Right forelimb (tissue), 1 donor: ENCODE measurements at places on chromosomes 3 and 15.

GRCh38 chr3:151483961-151484520, 23.2 kb upstream of the IGSF10 start:
- no peak for DNase-seq

GRCh38 chr3:139267300-139268246, 76.2 kb upstream of the MRPS22 start:
- peak; percentile 17 for DNase-seq

- no peak for DNase-seq
Observed at GRCh38 chr3:196706731-196707130, 5.3 kb downstream of the CEP19 start.

DNA sequence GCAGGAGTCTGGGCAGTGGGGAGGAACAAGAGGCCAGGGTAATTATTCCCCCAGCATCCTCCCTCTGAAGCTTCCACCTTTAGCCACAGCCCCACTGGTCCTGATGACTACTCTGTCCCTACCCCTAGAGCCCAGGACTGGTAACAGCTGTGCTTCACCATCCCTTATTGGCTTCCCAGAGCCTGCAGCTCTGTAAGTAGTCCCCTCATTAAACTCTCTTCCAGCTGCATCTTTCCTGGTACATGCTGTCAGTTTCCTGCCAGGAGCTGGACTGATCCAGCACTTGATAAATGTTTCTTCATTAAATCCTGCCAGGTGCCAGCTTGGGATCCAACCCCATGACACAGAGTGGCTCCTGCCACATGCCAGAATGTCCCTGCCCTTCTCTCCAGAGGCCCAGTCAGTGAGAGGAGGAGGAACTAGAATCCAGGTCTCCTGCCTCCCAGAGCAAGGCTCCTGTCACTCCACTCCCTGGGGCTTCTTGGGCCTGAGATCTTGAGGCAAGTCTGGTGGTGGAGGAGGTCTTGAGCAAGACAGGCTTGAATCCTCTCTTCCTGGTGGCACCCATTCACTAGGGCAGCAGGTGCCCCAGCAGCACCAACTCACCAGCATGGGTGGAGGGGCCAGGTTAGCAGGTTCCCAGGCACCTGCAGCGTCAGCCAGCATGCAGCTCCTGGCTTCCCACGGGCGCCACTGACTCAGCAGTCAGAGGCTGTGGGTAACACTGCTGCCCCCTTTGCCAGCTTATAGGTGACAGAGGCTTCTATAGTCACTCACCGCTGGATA, 27.6 kb downstream of the FBXW12 start:
- DNase-seq = peak; percentile 33

GRCh38 chr15:89985111-89985510, 16.0 kb upstream of the ZNF710 start:
- DNase-seq = no peak

DNA sequence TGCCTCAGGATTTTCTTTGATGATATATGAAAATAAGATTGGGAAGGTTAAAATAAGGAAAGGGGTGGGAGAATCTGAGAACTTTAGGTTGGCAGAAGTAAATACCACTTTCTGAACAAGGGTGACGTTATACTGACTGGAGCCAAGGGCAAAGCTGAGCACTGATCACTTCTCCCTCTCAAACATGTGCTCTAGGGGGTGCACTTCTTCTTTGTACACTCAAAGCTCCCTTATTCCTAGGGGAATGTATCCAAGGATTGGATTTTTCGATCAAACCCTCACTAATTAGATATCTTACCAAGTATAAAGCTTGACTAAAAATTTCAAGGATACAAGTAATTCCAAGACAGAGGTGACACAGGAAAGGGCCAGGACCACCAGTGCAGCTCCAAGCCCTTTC, 243.9 kb upstream of the UMPS start:
- no peak for DNase-seq

GRCh38 chr3:45170096-45170495, 23.9 kb upstream of the CDCP1 start:
- no peak for DNase-seq

DNA sequence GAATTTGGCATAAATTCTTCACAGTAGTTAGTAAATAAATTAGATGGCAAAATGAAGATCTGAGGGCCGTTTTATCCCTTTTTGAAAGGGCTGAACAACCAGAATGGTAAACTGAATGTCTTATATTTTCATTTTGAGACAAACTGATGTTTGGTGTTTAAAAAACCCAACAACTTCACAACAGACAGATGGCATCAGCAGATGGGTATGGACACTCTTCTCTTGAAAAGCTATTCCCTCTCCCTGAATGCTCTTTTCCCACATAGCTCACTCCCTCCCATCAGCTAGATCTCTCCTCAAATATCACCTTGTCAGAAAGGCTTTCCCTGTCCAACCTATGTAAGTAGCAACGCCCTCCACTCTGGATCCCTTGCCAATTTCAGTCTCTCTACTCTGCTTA, 33.3 kb downstream of the EMC4 start:
- DNase-seq = no peak

DNA sequence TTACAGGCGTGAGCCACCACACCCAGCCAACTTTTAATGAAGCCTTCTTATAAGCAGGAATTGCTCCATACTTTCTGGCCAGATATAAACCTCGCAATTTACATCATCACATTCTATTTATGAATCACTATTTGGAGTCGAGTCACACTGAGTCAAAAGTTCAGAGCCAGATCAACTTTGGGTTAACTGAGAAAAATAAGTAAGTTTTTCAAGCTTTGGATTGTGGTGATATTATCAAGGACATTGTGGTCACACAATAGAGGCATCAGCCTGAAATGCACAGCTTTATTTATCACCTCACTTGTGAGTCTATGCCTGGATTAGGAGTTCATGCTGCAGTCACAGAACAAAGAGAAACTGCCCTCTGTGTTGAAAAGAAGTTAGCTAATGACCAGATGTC, 1163.5 kb downstream of the ROBO1 start:
- DNase-seq = no peak

DNA sequence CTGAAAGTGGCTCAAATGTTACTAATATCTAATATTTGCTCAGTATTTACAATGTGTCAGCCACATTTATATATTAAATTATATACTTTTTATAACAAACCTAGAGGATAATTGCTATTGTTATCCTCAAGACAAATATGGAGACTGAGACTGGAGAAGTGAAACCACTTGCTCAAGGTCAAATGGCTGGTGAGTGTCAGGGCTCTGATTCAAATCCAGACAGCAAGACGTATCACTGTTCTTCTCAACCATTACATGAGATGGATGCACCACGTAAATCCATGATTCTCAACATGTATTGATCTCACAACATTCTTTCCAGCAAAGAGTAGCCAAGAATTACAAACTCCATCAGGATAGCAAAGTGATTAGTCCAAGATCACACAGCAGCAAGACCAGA, 53.8 kb upstream of the CPB1 start:
- DNase-seq = no peak

- no peak for DNase-seq
Observed at GRCh38 chr15:73114064-73114463, 61.8 kb downstream of the NEO1 start.

GRCh38 chr15:72249142-72249810, 18.3 kb upstream of the PKM start:
- DNase-seq = no peak

DNA sequence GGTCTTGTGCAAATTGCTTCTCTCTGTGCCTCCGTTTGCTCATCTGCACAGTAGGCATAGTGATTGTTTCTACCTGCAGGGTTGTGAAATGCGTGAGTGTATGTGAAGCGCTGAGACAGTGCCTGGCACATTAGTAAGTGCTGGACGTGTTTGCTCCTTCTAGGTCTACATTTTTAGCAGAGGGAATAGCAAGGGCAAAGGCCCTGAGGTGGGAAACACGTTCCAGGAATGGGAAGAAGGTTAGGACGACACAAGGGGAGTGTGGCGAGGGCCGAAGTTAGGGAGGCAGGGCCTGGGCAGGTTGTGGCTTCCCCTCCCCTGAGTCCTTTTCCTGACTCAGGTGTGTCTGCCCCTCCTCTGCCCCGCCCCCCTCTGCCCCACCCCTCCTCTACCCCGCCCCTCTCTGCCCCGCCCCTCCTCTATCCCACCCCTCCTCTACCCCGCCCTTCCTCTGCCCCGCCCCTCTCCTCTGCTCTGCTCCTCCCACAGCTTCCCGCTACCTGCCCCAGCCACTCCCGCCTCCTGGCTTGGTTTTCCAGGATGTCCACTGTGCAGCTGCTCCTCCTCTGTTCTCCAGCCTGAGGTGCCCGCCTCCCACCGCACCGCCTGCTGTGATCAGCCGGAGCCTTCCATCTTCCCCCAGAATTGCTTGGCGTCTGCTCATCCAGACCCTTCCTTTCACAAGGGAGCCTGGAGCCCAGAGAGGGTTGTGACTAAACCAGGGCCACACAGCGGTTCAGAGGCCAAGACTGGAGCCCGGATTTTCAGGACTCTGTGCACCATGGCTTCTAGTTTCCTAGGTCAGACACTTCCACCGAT, 31.1 kb upstream of the SMAD6 start:
- DNase-seq = no peak

DNA sequence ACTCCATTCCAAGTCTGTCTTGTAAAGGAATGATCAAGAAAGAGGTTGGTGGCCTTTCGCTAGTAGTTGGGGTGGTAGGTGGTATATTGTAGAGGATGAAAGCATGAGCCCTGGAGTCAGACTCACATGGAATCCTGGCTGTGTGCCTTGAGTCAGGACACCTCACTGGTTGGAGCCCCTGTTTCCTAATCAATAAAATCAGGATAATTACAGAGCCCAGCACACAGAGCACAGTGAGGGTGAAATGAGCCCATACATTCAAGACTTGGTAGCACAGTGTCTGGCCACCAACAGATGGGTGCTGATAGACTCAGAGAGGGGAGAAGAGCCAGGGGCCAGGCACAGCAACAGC, 95.1 kb upstream of the MYZAP start:
- DNase-seq = no peak

DNA sequence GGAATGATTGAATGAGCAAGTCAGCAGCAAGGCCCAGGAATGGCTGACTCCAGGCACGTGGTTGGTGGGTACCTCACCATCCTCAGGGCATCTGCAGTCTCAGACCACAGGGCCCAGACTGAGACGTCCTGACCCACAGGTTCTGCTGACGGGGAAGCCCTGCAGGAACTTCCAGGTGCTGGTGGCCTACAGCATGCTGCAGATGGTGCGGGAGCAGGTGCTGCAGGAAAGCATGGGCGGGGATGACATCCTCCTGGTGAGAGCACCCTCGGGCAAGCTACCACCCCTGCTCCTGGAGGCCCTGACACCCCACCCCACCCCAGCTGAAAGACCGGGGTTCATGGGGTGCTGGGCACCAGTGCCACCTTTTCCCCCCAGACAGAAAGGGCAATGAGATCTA, 14.1 kb downstream of the TBC1D21 start:
- no peak for DNase-seq

- no peak for DNase-seq
Observed at GRCh38 chr15:87901008-87901407, 355.5 kb downstream of the NTRK3 start.

GRCh38 chr3:162540421-162540820, 1043.8 kb downstream of the OTOL1 start:
- no peak for DNase-seq

- peak; percentile 57 for DNase-seq
Observed at GRCh38 chr3:59764171-59764570, 714.3 kb upstream of the CFAP20DC start.

- DNase-seq = peak; percentile 70
Observed at GRCh38 chr15:89740137-89740536, 10.9 kb downstream of the MESP1 start.

GRCh38 chr3:178392511-178392926, 143.7 kb upstream of the KCNMB2 start:
- DNase-seq = no peak

- DNase-seq = no peak
Observed at GRCh38 chr15:39213385-39213840, 367.5 kb upstream of the THBS1 start.

GRCh38 chr3:80408030-80408721, 640.4 kb upstream of the ROBO1 start:
- DNase-seq = no peak

DNA sequence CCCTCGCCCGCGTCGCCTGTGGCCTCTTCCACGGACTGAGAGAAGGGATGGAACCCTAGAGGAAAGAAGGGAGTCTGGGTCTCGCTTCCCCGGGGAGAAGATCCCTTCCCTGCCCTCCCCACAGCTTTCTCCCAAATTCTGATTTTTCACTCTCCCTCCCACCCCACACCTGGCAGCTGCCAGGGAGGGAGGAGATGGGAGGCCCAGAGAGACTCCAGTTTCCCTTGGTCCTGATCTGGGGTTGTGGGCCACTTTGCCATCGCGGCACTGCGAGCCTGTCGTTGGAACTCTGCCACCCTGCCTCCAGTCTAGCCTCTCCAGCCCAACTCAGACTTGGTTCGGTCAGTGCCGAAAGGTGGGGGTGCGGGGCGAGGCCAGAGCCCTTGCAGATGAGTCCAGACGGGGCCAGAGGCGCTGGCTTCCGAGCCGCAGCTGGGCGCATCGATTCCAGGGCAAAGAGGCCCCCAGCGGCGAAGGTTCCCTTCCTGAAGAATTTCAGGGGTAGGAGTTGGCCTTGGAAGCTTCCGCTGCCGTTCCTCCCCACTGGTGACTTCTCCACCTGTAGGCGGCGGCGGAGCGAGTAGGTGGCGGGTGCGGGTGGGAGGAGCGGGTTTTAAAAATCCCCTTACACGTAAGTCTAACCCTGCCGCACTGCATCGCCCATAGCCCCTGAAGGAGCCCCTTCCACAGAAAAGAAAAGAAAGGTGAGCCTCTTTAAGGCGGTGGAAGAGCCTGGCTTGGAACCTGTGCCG, 5.2 kb downstream of the WNT5A start:
- DNase-seq = peak; percentile 55

DNA sequence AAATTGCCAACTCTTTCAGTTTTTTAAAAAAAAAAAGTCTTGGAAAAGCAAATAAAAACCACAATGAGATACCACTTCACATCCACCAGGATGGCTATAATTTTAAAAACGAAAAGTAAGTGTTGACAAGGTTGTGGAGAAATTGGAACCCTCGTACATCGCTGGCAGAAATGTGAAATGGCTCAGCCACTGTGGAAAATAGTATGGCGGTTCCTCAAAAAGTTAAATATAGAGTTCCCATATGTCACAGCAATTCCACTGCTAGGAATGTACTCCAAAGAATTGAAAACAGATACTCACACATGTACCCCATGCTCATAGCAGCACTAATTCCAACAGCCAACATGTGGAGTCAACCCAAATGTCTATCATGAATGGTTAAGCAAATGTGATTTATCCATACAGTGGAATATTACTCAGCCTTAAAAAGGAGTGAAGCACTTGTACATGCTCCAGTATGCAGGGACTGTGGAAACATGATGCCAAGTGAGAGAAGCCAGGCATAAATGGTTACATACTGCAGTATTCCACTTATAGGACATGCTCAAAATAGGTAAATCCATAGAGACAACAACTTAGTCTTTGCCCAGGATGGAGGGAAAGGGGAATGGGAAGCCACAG, 73.8 kb upstream of the PCSK6 start:
- no peak for DNase-seq

DNA sequence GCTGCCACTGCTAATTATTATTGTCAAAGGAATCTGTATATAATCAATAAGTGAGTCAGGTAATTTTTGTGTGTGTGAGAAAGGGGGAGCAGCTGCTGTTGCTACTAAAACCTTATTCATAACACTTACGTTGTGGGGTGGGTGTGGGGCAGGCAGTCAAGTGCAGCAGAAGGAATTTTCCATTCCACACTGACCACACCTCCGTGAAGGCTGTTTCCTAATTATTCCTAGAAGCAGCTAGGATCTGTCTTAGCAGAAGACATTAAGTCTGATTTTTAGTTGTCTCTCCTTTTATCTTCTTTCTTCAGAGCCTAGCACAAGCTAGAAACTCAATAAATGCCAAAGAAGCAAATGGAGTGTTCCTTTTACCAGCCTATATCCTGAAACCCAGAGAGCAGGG, 4.0 kb upstream of the U2SURP start:
- DNase-seq = no peak

- no peak for DNase-seq
Observed at GRCh38 chr3:126927401-126927750, 55.5 kb upstream of the PLXNA1 start.
